ENCODE measurements at places on chromosomes 12 and 14.

DNA sequence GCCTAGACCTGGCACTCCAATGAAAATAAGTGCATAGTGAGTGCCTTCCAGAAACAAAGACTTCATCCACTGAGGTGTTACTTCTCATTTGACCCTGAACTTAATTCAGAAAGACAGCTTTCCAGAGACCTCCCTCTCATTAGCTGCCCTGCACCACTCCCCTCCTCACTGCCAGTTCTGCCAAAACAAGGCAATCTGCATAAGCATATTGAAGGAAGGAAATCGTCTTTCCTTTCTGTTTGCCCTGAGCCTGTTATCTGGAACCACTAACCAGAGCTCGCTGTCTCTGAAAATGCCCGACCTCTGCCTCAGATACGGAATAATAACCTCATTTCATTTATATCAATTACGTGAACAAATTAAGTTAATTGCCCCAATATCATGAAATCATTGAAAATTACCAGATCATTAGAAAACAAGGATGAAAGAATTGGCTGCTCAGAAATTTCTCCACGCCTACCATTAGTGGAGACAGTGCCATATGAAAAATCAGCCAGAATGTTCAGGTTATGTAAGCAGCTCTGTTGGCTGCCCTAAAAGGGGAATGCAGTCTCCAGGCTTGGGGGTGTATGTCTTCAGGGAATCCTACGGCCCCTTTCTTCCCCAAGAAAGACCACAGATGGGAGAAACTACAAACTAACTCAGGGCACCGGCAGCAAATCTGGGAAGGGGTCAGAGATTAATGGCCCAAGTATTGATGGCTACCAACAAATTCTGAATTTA, 149.9 kb upstream of the FKBP4 start:
- DNase-seq, result no peak

DNA sequence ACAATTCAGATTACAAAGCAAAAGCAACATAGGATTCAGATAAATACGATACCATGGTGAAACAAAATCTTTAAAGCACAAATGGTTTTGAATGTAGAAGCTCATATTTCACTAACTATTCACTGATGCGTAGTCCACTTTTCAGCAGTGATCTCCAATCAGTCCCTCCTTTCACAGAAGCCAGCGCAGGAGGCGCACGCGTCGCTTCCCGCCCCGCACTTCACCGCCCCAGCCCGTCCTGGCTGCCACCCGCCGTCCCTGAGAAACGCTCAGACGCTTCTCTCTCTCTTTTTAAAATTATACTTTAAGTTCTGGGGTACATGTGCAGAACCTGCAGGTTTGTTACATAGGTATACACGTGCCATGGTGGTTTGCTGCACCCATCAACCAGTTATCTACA, 19.8 kb upstream of the CHFR start:
- no peak for DNase-seq

- no peak for DNase-seq
Observed at GRCh38 chr12:15318841-15319240, 3.5 kb upstream of the PTPRO start.

DNA sequence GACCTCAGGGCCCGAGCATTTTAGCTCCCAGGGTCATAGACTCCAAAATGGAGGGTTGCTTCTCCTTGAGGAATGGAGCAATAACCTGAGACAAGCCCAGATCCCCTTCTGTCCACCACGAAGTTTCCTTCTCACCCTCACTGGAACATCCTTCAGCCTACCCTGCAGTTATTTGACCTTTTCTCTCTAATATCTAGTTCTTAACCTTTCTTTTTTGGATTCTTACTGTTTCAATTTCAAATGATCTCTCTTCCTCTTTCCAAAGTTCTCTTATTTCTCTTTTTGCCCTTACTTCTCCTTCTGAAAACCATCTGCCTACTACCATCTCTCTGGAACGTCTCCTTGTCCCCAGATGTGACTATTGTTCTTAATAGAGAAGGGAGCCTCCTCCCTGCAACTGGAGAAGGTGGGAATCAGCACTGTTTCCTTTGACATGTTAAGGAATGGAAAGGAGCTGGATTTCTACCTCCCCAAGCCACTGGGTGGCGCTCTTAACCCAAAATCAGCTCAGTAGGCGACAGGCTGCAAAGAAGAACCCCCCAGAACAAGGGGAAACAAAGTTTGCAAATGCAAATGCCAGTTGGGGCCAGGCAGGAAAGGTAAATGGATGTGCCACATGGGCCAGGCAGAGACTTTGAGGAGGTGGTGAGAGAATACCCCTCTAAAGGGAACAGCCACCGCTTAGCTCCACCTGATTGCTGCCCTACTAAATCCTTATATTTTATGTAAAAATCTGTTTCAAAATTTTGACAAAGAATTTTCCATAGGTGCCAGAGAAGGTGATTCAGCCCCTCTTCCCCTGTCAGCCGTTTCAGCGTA, 22.4 kb upstream of the PDE1B start:
- DNase-seq, result no peak

DNA sequence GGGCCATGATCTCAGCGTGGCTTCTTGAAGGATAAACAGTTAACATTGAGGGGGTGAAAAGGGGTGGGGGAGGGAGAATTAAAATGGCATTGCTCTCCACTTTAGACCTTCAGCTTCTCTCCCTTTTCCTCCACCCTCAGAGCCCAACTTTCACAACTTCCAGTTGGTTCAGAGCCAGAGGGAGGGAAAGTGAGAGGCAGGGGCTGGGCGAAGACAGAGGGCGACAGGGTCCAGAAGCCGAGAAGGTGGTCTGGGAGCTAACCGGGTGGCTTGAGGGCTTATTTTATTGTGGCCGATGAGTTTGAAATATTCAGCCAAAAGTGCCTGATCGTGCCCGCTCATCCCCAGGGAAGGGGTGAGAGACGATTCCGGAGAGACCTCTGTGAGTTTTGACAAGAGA, 4.1 kb downstream of the BMP4 start:
- no peak for DNase-seq
